ENCODE measurements at places on chromosomes 2 and 18.
A peak's percentile ranks its signal among the peaks of the same experiment; 100 is the strongest.

GRCh38 chr18:62437235-62438017, 85.4 kb upstream of the ZCCHC2 start:
- no peak for DNase-seq

GRCh38 chr2:227198866-227199265, 34.4 kb downstream of the COL4A3 start:
- no peak for DNase-seq

DNA sequence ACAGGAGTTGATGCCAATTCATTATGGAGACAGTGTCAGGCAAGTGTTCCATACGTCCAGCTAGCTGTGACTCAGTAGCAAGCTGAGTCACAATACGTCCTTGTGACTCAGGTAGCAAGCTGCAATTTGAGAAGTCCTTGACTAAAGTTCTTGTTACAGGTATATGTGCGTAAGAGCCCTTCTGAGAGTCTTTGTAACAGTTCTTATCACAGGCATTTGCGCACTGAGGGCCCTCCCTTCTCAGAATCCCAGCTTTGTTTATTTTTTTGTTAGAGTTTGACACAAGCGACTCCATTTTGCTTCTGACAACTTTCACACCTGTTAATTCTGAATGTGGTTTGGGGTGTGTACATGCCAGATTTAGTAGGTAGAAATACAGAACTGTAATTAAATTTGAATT, 20.1 kb upstream of the ACMSD start:
- DNase-seq, result no peak

- DNase-seq, result no peak
Measured at GRCh38 chr2:234048049-234048448, 2.5 kb upstream of the SPP2 start.

DNA sequence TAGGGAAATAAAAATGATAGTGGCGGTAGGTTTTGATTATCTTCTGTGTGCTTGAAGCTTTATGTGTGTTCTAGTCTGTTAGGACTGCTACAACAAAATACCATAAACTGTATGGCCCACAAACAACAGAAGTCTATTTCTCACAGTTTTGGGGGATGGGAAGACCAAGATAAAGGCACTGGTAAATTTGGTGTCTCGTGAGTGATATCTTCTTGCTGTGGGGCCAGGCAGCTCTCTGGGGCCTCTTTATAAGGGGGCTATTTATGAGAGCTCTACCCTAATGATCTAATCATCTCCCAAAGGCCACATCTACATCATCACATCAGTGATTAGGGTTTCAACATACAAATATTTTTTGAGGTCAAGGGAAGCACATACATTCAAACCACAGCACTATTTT, 86.8 kb upstream of the SPHKAP start:
- DNase-seq, result no peak

DNA sequence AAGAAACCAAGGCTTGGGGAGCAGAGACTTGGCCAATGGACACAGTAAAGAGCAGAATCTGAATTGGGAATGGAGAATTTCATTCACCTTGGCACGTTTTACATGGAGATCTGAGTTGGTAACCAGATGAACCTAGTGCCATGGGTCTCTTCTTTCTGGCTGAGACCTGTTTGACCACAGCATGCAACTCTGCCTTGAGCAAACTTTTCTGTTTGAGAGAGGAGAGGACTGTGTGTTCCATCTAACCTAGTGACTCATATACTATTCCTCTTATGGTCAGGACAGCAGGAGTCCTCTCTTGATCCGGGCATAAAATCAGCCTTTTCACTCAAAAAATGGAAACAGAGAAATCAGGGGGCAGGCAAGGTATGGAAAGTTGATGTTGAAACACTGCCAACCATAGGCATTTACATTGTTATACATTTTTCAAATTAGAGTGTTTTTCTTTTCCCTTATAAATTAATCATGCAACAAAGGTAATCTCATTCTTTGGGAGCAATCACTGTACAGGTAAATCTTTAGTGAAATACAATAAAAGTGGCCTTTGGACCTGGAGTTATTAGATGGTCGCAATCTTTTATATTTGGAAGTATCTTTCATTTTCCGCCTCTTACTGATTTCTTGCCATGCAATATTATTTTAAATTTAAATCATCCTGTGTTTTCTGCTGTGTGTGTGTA, 86.7 kb downstream of the NRP2 start:
- DNase-seq, result no peak

DNA sequence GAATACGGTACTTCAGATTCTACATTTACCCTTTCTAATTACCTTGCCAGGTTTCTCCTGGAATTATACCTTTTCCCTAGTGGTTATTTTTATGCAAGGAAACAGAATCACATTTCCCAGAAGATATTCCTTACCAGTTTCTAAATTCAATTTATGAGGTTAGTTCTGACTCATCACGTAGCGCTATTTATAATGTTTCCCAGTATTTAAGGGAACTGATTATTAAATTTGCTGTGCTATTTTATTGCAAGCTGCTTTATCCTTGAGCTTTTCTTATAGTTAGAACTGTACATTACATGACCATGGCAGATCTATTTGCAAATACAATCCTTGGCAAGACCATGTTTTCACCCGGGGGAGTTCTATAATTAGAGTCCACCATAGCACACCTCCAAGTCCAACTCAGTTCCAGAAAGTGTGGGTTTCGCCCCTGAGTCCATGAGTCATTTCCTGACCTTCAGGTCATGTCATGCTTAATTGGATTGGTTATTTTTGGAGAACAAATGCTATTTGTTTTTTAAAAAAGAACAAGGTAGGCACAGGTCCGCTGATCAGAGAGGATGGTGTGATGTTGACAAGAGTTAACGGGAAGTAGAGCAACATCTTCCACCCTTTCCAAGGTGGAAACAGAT, 126.6 kb downstream of the ZNF532 start:
- DNase-seq, result no peak

DNA sequence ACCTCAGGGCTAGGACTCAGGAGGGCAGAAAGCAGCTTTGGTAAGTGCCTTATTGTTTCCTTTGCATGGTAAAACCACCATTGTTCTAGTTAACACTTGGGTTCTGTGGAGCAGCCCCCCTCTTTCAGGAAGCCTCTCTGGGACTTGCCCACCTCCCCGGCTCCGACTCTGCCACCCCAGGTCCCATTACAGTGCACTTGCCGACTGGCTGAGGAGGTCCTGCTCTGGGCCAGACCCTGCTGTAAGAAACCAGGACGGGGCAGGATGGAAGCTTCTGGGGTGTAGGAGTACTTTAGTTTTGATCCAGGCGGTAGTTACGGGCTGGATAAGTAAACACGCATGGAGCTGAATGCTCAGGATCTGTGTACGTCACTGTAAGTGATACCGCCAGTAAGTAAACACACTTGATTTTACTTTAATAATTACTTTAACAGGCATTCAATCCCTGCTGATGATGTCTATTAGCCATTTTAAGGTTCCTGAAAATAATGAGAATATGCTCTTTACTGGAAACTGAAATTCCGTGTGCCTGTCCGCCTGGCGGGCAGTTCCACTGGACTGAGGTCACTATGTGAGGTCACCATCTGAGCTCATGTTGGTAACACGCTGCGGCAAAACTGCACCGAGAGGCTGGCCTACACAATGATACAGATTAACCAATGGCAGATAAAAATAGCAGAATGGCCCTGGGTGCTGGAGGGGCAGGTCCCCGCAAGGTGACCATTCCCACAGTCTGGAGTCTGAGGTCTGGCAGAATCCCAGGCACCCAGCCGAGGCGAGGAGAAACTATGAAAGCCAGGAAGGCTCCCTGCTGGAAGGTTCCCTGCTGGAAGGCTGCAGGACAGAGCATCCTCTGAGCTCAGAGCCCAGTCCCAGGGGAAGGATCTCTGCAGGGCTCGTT, 25.2 kb downstream of the HS1BP3 start:
- no peak for DNase-seq

DNA sequence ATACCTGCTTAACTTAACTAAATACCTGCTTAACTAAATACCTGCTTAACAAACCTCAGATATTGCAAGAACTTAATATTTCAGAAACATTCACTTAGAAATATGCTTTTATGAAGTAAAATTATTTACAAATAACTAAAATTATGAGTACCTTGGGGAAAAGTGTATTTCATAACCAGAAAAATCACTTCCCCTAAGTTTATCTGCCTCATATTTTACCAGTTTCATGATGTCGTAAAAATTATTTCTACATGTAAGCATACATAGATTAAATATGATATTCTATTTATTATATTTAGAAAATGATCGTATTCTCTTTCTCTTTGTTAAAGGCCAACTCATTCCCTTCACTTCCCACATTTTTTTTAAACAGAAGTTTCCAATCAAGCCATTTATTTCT, 41.5 kb upstream of the DSC1 start:
- no peak for DNase-seq

GRCh38 chr18:10234912-10235660, 219.3 kb upstream of the APCDD1 start:
- DNase-seq, result no peak

DNA sequence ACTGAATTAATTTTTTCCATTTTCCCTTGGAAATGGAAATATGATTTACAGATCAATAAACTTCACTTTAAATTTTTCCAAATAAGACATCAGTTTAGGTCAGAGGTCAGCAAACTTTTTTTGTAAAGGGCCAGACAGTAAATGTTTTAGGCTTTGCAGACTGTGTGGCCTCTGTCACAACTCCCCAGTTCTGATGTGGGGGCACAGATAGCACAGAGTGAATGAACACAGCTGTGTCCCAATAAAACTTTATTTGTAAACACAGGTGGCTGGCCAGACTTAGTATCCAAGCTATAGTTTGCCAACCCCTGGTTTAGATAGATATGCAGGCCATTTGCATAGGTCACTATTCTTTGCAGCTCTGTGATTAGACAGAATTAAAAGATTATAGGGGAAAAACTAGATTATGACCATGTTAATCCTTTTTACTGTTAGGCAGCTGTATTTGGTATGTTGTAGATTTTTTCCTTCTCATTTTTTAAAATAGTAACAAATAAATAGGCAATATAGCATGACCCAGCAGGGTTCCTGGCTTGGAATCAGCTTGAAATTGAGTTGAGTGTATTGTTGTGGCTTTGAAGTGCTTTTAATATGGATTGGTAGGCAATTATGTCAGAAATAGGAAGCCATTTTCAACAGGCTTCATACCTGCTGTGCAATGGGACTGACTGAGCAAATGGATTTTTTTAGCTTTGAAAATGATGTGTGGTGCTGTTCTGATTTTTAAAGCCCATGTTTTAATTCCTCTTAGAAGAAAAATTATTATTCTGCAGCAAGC, 59.7 kb downstream of the WDSUB1 start:
- no peak for DNase-seq

- DNase-seq, result no peak
Measured at GRCh38 chr2:12948961-12949353, 232.2 kb downstream of the TRIB2 start.

- DNase-seq, result no peak
Measured at GRCh38 chr2:120892271-120892966, 156.8 kb downstream of the GLI2 start.

- DNase-seq, result no peak
Measured at GRCh38 chr2:24571828-24572442, 80.9 kb downstream of the NCOA1 start.

GRCh38 chr2:166972418-166972817, 84.1 kb downstream of the XIRP2 start:
- DNase-seq, result no peak

DNA sequence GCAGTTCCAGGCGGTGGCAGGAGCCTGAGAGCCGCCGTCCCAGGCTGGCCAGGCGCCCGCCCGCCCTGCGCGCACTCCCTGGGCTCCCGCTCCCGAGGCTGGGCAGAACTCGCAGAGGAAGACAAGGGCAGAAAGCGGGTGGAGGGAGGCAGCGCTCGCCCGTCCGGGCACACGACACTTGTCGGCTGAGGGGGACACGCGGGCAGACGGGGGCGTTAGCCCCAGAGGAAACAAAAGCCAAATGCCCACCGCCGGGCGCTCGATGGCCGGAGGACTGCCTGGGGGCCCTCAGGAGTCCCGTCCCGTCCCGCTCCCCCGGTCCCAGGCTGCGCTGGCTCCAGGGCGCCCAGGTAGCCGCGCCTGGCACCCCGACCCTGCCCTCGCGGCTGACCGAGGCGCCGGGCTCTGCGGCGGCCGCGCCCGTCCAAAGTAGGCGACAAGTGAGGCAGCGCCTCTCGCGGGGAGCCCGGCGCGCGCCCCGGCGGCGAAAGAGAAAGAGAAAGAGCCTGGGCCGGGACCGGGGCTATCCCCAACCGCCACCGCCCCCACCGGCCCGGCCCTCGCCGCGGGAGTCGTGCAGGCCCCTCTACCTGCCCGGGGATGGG, 491 bp downstream of the L3MBTL4 start:
- peak; percentile 30 for DNase-seq

DNA sequence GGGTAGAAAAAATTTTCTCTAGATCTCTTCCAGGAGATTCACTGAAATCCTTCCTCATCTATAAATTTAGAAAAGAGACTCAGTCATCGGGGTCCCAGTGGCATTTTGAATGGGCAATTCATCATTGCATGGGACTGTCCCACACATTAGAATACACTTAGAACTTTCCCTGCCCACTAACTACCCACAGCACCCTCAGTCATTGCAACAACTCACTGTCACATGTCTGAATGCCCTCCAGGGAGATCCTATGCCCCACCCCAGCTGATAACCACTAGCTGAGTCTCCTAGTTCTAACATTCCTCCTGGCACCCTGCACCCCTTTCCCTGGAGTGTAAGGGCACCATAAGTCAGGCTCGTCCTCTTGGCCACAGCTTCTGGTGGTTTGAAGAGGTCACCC, 89.6 kb downstream of the INSIG2 start:
- no peak for DNase-seq

GRCh38 chr2:207040696-207041095, 101.4 kb downstream of the CPO start:
- no peak for DNase-seq

DNA sequence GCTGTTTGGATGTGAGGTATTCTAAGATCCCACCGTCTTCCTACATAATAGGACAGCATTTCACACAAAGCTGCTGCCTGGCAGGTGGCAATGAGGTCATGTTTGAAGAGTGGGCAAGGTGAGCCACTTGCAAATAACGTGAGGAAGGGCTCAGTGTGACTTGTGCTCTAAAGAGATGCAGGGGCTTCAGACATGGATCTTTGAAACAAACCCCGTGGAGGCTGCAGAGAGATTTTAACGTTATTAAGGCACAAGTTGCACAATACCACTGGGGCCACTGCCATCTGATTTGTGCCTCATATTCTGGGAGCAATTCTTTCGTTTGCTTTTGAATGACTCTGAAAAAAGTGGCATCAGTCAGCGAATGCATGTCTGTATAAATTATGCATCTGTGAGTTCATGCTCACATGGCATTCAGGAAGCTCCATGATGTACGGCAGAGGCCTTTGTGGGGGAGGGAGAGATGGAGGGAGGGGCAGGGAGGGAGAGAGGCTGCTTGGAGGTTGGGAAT, 362.0 kb downstream of the SOX11 start:
- no peak for DNase-seq

Data from activated T-cell treated with anti-CD3 and anti-CD28 coated beads for 48 hours (primary cell).